ENCODE measurements at places on chromosomes 5 and 9.

DNA sequence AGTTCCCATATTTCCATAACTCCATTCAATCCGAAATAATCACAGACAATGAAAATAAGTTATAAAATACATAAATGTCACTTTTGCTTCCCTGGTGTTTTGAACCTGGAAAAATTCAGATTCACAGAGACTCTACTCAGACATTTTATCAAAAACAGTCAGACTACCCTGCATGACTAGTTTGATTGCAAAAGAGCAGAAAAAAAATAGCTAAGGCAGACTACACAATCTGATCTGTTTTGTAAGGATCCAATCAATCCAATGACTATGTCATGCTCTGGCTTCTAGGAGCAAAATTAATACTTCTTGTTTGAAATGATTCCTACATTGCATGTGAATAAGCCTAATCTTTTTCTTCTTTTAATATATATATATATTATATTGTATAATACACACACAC is 1262.6 kb downstream of the EFNA5 start:
- no peak for DNase-seq

GRCh38 chr5:61999371-61999770 is 306.6 kb upstream of the KIF2A start:
- no peak for DNase-seq

GRCh38 chr5:173420108-173420507 is 91.9 kb upstream of the STC2 start:
- no peak for DNase-seq

DNA sequence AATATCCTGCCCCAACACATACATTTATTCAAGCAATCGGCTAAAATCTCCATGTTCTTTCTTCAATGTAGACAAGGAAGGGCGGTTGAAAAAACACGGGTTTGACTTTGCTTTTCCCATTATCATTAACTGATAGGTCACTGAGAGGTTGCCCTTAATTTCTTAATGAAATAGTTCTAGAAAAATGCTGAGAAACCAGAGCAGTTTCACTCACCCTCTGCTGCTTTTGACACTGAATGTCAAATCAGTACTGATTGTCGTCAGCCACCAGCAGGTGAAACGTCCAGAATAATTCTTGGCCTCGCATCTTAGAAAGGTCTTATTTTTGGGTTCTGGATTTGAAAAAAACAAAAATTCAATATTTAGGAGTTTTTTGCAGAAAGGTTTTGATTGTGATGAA is 8.1 kb downstream of the IL12B start:
- no peak for DNase-seq

GRCh38 chr9:18473652-18474279 is at the start of gene ADAMTSL1:
Gene ADAMTSL1, plus strand, starts transcription at chr9:18474153. Its CDS starts 80 bp downstream, at chr9:18474233.
- peak; percentile 50 for DNase-seq

DNA sequence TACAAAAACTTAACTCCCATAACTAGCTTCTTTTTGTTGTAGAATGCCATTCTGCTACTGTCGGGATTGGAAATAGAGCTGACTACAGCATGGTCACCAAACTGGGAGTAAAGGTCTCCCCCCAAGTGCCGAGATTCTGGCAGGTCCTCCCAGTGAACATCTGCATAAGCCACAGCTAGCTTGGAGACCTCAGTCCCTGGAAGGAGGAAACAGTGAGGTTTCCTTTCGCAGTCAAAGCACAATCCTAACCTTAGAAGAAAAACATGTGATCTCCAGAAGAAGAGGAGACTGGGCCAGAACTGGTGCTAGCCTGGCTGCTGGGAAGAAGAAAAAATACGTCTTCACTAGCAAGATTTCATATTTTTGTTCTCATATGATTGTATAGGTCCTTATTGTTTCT is 127.4 kb downstream of the SCAMP1 start:
- no peak for DNase-seq

DNA sequence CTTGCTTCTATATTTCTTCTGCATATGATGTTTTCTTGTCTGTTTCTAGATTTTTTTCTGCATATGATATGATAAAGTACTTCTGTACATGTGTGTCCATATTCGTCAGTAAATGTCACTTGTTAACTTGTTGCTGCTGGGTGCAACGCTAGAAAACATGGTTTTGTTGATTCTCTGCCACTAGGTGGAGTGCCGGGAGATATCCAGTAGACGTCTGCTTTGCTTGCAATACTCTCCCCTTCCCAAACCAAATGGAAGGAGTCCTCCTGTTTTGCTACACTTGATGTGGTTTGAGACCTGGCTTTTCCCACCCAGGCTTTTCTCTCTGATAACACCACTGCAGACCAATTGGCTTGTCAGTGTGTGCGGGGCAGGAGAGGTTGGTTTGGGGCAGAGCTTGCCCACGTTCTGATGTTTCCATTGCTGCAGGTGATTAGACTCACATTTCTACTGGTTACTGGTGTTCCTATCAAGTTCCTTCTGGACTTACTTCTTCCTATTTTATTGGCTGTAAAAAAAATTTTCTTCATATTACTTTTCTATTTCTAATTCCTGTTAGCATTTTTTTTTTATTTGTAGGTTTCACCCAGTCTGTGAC is 900.0 kb upstream of the CDH10 start:
- DNase-seq, result no peak

DNA sequence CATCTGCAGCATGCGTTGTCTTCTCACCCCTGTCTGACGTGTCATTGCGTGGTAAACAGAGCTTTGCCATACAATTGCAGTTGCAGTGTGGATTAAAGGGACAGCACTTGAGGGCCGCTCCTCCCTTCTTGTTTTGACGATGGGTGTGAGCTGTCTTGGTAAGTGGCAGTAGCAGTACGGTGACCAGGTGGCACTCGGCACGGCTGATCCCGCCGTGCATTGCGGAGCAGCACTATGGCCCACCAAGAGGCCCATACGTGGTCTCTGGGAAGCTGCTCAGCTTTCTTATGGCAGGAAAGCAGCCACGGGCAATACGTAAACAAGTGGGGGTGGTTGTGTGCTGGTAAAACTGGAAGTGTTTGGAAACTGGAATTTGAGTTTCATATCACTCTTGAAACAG is 25.1 kb downstream of the EHMT1 start:
- no peak for DNase-seq

DNA sequence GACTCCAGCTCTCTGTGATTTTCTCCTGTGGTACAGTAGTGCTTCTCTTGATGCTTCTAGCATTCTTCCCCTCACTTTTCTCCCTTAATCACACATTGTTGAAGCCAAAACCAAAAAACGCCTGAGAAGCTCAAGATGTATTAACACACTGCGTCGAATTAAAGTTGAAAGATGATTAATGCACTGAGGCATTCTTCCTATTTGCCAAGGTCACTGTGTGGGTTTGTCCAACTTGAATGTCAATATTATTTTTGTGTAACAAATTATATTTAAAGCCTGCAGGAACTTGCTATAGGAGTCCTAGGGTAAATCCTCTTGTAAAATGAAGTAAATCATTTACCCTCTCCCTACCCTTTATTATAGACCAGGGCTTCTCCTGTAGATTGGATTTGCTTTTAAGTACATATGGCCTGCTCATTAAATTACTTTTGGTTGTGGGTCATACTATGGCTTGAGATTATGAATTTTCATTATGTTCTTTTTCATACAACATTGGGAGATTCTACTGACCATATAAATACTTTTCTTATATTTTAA is 68.1 kb downstream of the GDA start:
- DNase-seq, result no peak

- DNase-seq, result no peak
Measured at GRCh38 chr5:75374394-75374814, 37.4 kb downstream of the HMGCR start.

- DNase-seq, result no peak
Measured at GRCh38 chr5:56947052-56947451, 4.9 kb downstream of the MIER3 start.

DNA sequence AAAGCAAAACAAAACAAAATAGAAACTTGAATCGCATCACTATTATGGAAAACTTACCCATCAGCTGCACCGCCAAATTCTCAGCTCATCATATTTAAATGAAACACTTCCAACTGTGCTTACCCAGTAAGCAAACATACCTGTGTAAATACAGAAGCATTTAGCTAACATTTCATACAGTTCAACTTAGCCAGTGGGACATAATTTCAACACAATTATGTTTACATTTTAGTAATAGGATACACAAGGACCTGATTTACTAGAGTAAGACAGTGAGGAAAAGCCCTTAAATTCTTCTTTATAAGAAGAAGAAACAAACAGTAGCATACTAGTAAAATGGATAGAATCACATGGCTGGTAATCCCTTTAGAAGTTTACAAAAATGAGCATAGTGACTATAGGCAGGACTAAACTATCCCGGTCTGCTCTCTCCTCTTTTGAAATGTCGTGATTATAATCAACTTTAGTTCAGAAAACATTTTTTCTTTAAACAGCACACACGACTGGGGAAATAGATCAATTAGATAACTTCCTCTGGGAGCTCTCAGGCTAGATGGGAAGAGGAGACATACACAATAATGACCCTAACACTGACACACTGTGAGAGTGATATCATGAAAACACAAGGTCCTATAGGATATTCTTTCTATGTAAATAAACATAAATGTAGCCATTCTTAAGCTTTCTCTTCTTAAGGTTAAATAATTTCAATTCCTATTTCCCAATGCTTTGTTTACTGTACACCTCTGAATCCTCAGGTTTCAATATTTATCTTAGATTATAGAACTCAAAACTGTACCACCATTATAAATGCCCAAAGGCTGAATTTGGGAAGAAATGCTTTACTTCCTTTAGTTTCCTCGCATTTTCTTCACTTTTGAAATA is 15.9 kb upstream of the CDC20B start:
- no peak for DNase-seq

DNA sequence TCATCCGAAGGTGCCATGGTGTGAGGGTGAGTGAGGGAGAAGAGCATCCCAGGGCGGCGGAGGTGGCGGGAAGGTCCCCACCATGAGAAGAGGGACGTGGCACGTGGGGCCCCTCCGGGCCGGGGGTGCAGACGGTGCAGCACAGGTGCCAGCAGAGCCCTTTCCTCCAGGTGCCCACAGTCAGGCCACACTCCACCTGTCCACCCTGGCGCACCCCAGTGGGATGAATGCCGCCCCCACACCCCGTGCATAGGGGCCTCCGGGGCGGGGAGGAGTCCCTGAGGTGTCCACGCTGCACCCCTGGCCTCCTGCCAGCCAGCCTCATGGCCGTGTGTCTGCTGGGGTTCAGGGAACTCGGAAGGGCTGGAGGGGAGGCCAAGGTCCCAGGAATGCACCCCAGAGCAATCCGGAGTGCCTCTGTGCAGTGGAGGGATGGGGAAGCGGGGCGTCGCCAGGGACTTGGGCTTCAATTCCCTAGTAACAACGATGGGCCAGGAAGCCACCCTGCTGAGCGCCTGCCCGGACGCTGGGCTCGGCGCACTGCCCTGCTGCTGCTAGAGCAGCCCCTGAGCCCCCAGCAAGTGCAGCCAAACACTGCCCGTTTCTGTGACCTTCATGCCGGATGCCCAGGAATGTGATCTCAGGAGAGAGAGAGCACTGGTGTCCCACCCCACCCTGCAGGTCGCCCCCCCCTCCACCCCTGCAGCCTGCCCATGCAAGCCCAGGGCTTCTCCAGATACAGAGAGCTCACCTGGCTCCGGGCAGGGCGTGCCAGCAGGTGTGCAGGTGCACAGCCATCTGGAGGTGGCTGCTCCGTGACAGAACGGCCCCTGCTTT is 8.8 kb upstream of the NACC2 start:
- no peak for DNase-seq

DNA sequence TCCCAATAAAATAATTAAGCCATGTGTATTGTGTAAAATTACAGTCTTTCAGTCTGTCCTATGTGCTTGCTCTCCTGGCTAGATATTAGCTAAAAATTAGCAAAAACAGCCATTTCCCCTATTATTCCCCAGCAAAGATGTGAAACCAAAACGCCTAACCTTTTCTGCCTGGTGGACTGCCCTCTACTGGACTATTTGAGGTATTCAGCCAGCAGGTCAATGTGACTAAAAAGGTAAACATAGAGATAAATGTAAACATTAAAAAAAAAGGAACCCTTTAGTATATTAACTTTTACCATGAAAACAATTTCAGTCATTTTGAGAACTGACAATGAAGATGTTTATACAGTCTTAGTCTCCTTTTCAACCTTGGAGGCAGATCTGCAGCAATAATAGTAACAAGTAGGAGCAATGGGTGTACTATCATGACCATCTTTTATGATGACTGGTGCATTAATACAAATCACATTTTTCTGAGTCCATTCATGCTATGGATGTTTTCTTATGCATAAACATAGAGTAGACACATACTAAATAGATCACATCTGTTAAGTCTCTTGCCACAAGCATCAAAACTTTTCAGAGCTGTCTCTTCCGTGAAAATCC is 10.1 kb downstream of the ATG12 start:
- no peak for DNase-seq

DNA sequence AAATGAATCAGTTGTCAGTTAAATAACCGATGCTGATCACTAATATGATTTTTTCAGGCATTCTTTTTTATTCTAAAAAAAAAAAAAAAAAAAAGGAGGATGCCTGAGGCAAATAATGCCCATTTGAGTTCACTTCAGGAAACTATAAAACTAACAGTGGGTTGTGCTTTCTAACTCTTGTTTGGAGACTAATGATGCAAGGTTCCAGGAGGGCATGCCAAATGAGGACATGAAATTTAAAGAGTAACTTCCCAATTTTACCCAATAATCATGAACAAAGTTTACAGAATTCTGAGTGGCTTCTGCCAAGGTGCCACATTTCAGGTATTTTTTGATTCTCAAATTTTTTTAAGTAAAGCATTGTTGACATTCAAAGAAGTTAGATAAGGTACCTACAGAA is 41.0 kb downstream of the CEP120 start:
- DNase-seq, result no peak

- DNase-seq, result no peak
Measured at GRCh38 chr5:17024686-17025180, 88.6 kb upstream of the MYO10 start.

DNA sequence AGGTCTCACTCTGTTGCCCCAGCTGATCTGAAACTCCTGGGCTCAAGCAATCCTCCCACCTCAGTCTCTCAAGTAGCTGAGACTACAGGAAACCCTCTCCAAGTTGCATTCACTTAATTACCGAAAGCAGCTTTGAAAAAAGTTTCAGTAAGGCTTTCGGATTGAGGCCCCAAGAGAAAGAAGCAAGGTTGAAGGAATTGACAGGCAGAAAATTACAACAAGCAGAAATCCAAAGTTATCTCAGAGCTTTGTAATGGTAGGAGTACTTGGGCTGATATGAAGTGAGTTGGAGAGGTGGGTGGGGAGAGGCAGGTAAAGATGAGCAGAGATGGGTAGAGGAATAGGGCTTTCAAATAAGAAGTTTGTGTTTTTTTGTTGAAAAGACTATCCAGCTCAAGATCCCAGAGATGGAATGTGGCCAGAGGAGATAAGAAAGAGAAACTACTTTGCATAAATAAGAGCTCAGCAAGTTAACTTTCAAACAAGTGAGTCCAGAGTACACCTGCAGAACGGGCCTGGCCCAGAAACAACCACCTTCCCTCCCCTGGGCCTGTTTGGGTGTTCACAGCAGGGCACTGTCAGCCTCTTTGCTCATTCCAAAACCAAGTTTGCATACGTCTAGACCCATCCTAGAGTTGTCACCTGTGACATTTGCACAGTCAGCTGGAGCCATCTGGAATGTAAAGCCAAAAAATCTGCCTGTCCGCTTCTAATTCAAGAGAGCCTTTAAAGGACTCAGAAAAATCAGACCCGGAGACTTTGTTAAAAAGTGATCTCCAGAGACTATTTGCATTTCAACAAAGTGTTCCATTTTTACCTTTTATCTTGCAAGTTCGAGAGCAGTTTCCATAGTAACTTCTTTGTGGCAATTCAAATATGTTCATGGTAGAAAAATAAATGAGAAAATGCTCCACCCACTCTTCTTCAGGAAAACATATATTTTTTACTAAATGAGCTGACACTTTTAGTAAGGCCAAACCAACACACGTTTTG is 2.2 kb upstream of the CLINT1 start:
- DNase-seq, result no peak

GRCh38 chr5:88718736-88719135 is 164.2 kb downstream of the MEF2C start:
- DNase-seq, result no peak

GRCh38 chr5:97041239-97041638 is 101.2 kb downstream of the LIX1 start:
- DNase-seq, result no peak

Measured in Right ventricle myocardium superior (tissue), 1 donor.